Adrenal gland (tissue), 19 donors: ENCODE measurements at places on chromosomes 11 and 22.

DNA sequence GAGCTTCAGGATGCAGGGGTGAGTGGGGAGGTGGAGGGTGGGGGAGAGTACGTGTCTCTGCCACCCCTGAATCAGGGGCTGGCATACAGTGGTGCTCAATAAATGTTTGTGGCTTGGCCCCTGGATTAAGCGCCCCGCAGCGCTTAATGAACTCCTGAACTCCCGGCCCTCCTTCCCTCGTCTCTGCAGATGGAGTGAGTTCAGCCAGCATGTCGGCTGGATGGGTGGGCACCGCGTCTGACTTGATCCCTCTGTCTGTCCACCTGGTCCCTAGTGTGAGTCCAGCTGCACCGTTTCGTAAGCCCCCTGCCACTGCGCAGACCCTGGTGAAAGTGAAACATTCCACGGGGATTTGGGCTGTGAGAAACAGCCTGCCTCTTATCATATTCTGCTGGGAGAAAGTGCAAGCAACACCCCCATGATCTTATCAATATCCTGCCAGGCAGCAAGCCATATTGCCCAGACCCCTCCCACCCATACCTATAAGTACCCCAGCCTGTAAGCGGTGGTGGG is 12.0 kb upstream of the MRGPRD start:
- H3K4me3 ChIP-seq = no peak overlapping the region
- no peaks in the 10 kb centered on the region for H3K4me1 ChIP-seq
- DNase-seq = no peak
- peaks cover 5% of the 10 kb centered on the region for H3K27me3 ChIP-seq

GRCh38 chr11:70470127-70470526 is 71.8 kb downstream of the CTTN start:
- H3K27ac ChIP-seq = no peak overlapping the region
- no peaks in the 10 kb centered on the region for H3K27me3 ChIP-seq
- H3K36me3 ChIP-seq = no peaks in the 10 kb centered on the region
- no peak overlapping the region for H3K4me3 ChIP-seq
- DNase-seq = no peak

DNA sequence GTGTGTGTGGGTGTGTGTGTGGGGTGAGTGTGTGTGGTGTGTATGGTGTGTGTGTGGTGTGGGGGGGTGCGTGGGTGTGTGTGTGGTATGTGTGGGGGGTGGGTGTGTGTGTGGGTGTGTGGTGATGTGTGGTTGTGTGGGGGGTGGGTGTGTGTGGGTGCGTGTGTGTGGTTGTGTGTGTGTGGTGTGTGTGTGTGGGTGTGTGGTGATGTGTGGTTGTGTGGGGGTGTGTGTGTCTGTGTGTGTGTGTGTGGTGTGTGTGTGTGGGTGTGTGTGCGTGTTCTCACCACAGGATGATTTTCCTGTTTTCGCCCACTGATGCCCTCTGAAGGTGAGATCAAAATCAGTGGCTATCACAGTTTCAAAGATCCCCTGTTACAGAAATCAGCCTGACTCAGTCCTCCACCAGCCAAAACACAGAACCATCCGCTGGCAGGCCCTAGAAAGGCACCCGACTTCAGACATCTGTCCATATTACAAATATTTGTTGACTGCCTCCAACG is 24.7 kb downstream of the CPT1A start:
- H3K4me3 ChIP-seq = no peak overlapping the region
- no peak for DNase-seq
- no peaks in the 10 kb centered on the region for H3K4me1 ChIP-seq
- H3K36me3 ChIP-seq = peaks cover 30% of the 10 kb centered on the region
- no peak overlapping the region for H3K27ac ChIP-seq
- H3K27me3 ChIP-seq = no peaks in the 10 kb centered on the region

- H3K36me3 ChIP-seq = no peaks in the 10 kb centered on the region
- no peaks in the 10 kb centered on the region for H3K27me3 ChIP-seq
- no peak overlapping the region for H3K4me3 ChIP-seq
- no peak overlapping the region for H3K27ac ChIP-seq
Observed at GRCh38 chr11:133149698-133150097, 382.6 kb downstream of the OPCML start.

- no peaks in the 10 kb centered on the region for H3K36me3 ChIP-seq
- no peaks in the 10 kb centered on the region for H3K4me1 ChIP-seq
- no peak overlapping the region for H3K27ac ChIP-seq
Observed at GRCh38 chr11:1815311-1815710, 19.5 kb upstream of the SYT8 start.
